ENCODE measurements at places on chromosomes 7 and 10. TPM values are rescaled to one million over a fixed set of nuclear protein-coding genes. Genes with fewer than 3 reads are reported as not detected.
A peak's percentile ranks its signal among the peaks of the same experiment; 100 is the strongest.

DNA sequence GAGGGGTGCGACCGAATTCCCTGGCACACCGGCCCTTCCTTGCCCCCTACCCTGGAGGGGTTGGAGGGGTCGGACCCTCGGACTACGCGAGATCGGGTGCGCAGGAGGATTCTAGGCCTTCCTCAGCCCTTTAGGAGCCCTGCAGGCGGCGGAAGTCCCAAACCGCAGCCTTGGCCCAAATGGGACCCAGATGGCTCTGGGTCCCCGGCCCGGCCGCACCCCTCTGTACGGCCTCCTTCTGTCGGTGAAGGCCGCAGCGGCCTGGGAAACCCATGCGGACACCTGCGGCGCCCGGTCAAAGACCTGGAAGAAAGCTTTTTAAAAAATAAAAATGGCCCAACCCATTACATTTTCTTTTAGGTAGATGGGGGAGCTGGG, 2.4 kb upstream of the VAX1 start:
- DNase-seq = no peak
- peaks cover 6% of the 10 kb centered on the region for H3K27me3 ChIP-seq
- no peak overlapping the region for H3K4me3 ChIP-seq
- H3K4me1 ChIP-seq = no peaks in the 10 kb centered on the region
- no peaks in the 10 kb centered on the region for H3K36me3 ChIP-seq

PKD2L1 gene
- polyA plus RNA-seq = not detected

TMEM236 gene
- 0.02 TPM for polyA plus RNA-seq

STK17A gene
- polyA plus RNA-seq = 292 TPM

HYAL4 gene
- polyA plus RNA-seq = not detected

EN2 gene
- polyA plus RNA-seq = not detected

- no peak overlapping the region for H3K27ac ChIP-seq
- no peak overlapping the region for H3K4me3 ChIP-seq
- no peaks in the 10 kb centered on the region for H3K27me3 ChIP-seq
- no peak for DNase-seq
- H3K36me3 ChIP-seq = no peaks in the 10 kb centered on the region
Measured at GRCh38 chr10:100775386-100775785, 30.0 kb downstream of the PAX2 start.

DNA sequence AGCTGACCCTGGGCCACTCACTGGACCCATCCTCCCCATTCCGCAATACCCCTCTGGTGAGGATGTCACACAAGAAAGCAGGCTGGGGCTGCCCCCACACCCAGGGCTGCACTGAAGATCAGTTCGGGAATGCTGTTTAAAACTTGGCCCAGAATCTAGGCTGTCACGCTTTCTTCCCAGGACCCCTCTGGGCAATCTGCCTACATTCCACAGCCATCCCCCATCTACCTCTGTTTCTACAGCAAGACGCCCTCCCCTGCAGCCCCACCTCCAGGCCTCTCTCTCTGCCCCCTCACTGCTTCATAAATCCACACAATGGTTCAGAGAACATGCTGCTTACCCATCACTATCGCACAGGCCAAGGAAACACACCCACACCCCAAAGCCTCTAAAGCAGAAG, 36.1 kb downstream of the XPNPEP1 start:
- no peak overlapping the region for H3K27ac ChIP-seq
- no peak for DNase-seq
- H3K4me1 ChIP-seq = no peaks in the 10 kb centered on the region
- H3K27me3 ChIP-seq = no peaks in the 10 kb centered on the region

- no peaks in the 10 kb centered on the region for H3K36me3 ChIP-seq
- H3K27ac ChIP-seq = no peak overlapping the region
- H3K4me3 ChIP-seq = no peak overlapping the region
- H3K4me1 ChIP-seq = no peaks in the 10 kb centered on the region
- no peaks in the 10 kb centered on the region for H3K27me3 ChIP-seq
Measured at GRCh38 chr10:18094793-18095192, 45.4 kb upstream of the CACNB2 start.

PLEKHS1 gene
- polyA plus RNA-seq = not detected

- no peak for DNase-seq
- no peak overlapping the region for H3K4me3 ChIP-seq
- H3K36me3 ChIP-seq = no peaks in the 10 kb centered on the region
- H3K27ac ChIP-seq = no peak overlapping the region
- H3K4me1 ChIP-seq = no peaks in the 10 kb centered on the region
Measured at GRCh38 chr7:47435889-47436312, 146.0 kb downstream of the TNS3 start.

DNA sequence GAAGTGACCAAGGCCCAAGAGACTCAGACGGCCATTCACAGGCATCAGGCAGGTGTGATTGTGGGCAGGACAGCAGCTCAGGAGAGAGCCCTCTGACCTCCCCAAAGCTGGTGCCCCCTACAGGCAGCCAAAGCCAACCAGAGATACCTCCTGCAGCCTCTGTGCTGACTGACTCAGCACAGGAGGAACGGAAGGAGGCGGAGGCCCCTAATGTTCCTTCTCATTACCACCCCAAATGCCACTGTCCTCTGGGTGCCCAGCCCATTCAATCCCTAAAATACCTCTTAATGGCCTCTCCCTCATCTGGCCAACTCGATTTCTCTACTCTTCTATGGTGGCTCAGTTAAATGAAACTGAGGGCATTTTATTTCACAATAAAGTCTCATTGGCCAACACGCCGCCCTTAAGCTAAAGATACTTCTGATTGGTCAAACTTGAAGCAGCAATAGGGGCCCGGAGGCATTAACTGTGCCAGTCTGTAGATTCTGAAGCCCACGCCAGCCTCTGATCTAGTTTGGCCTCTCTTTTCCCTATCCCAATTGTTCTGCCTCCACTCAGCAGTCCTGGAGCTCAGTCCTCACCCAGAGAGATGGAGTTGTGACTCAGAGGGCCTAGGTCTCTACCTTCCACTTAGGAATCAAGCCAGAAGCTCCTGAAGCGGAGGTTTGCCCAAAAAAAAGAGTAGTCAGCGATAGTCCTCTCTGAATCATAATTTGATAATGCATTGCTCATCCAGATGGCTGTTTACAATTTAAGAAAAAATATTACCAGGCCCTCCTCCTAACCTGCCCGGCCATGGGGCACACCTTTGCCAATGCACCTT, 1.2 kb downstream of the CYREN start:
- DNase-seq = peak; percentile 27
- H3K36me3 ChIP-seq = no peaks in the 10 kb centered on the region
- H3K27me3 ChIP-seq = no peaks in the 10 kb centered on the region
- peaks cover 29% of the 10 kb centered on the region for H3K4me1 ChIP-seq

GRCh38 chr7:14871880-14872279, 30.7 kb downstream of the DGKB start:
- no peak overlapping the region for H3K4me3 ChIP-seq
- no peaks in the 10 kb centered on the region for H3K27me3 ChIP-seq
- no peak overlapping the region for H3K27ac ChIP-seq
- H3K36me3 ChIP-seq = no peaks in the 10 kb centered on the region

DNA sequence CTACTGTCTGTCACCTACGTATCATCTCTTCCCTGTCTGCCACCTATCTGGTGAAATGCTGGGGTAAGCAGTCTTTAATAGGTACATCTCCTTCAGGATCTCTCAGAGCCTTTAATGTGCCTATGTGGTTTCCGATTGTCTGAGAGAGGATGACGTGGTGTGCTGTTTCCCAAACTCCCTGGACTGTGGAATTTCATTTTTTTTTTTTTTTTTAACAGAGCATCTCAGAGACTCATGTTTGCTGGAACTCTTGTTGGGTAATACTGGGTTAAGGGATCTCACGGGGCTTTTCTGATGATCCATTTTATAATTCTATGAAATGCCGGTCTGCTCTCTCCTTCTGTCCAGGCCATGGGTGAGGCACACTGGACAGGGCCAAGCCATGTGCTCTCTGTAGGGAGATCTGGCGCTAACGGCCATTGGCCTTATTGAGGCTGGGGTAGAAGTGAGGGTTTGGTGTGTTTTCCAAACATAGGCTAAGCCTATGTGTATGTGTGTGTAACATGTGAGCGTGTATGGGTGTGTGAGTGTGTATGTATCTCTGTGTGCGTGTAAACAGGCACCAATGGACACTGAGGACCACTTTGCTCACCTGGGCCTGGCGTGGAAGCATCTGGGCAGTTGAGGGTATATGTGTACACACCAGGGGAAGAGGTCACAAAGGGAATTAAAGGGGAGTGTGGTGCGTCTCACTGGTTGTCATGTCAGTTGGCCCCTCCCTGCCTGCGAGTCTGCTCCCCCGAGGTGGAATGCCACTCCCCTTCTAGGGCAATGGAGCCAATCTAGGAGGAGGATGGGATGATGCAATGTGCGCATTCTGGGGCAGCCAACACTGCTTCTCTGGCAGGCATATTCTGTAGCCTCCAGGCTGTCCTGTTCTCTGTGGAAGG, 7.8 kb downstream of the ADRA2A start:
- no peak overlapping the region for H3K27ac ChIP-seq
- DNase-seq = no peak
- no peaks in the 10 kb centered on the region for H3K36me3 ChIP-seq
- no peaks in the 10 kb centered on the region for H3K27me3 ChIP-seq
- no peak overlapping the region for H3K4me3 ChIP-seq

DNA sequence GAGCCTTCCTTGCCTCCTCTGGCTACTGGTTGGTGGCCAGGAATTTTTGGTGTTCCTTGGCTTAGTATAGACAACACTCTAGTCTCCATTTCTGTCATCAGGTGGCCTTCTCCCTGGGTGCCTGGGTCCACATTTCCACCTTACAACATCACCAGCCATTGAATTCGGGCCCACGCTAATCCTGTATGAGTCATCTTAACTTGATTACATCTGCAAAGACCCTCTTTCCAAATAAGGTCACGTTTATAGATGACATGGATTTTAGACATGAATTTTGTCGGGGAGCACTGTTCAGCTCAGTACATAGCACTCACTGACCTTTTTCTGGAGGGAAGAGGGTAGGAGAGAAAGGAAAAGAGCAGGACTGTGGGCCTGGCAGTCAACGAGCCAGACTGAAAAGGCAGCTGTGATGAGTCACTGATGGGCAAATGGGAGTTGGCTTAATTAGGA, 39.4 kb downstream of the MMRN2 start:
- H3K27me3 ChIP-seq = no peaks in the 10 kb centered on the region
- DNase-seq = no peak
- H3K36me3 ChIP-seq = no peaks in the 10 kb centered on the region
- no peaks in the 10 kb centered on the region for H3K4me1 ChIP-seq
- no peak overlapping the region for H3K4me3 ChIP-seq
- no peak overlapping the region for H3K27ac ChIP-seq

LRRD1 gene
- not detected for polyA plus RNA-seq

DNA sequence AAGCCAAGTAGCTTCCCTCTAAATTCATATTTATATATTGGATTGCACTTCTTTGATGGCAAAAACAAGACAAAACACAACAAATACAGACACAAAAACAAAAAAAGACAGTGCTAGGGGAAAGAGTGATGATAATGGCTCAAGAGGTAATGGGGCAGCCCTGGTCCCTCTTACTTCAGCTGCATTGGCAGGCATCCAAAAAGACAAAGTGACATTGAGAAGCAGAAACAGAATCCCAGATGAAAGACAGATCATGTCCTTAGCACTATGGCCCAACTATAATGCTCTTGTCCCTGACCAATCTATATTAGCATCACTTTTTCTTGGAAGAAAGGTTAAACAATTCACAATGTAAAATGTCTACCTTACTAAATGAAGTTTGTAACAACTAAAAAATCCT, 76.2 kb downstream of the GPR85 start:
- no peaks in the 10 kb centered on the region for H3K36me3 ChIP-seq
- no peak overlapping the region for H3K4me3 ChIP-seq
- no peaks in the 10 kb centered on the region for H3K27me3 ChIP-seq

GRCh38 chr10:103493362-103493915, at the start of gene NEURL1:
TSS of gene NEURL1 (plus strand) at chr10:103493705. CDS start at chr10:103494388, 683 bp downstream.
- H3K27me3 ChIP-seq = no peaks in the 10 kb centered on the region
- H3K36me3 ChIP-seq = no peaks in the 10 kb centered on the region
- no peak for DNase-seq
- peak within 1 kb of the TSS; percentile 42 for H3K4me3 ChIP-seq
- H3K27ac ChIP-seq = no peak within 1 kb of the TSS
- H3K4me1 ChIP-seq = no peaks in the 10 kb centered on the region

DNA sequence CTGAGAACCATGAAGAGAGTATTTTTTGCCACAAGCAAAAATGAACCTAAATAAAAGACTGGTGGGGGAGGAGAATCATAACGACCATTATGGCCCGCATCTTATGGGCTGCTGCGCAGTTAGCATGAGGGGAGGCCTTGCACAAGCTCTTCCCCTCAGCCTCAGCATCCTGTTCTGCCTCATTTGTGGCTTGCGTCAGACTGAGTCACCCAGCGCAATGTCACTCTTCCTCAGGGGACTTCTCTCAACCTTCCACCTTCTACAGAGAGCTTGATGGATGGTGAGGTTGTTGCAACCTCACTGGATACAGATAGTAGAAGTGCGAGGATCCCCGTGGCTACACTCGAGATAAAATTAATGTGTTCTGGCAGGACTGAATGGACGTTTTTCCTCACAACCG, 16.8 kb upstream of the GPR15LG start:
- no peaks in the 10 kb centered on the region for H3K27me3 ChIP-seq
- no peak for DNase-seq
- H3K4me3 ChIP-seq = no peak overlapping the region
- no peak overlapping the region for H3K27ac ChIP-seq
- H3K36me3 ChIP-seq = peaks cover 21% of the 10 kb centered on the region
- H3K4me1 ChIP-seq = no peaks in the 10 kb centered on the region

ASIC3 gene
- not detected for polyA plus RNA-seq

ZNRF2 gene
- polyA plus RNA-seq = 0.69 TPM

GRCh38 chr7:45703373-45703821, 129.2 kb downstream of the ADCY1 start:
- no peaks in the 10 kb centered on the region for H3K36me3 ChIP-seq
- H3K27me3 ChIP-seq = no peaks in the 10 kb centered on the region
- DNase-seq = no peak
- H3K4me1 ChIP-seq = no peaks in the 10 kb centered on the region

DNA sequence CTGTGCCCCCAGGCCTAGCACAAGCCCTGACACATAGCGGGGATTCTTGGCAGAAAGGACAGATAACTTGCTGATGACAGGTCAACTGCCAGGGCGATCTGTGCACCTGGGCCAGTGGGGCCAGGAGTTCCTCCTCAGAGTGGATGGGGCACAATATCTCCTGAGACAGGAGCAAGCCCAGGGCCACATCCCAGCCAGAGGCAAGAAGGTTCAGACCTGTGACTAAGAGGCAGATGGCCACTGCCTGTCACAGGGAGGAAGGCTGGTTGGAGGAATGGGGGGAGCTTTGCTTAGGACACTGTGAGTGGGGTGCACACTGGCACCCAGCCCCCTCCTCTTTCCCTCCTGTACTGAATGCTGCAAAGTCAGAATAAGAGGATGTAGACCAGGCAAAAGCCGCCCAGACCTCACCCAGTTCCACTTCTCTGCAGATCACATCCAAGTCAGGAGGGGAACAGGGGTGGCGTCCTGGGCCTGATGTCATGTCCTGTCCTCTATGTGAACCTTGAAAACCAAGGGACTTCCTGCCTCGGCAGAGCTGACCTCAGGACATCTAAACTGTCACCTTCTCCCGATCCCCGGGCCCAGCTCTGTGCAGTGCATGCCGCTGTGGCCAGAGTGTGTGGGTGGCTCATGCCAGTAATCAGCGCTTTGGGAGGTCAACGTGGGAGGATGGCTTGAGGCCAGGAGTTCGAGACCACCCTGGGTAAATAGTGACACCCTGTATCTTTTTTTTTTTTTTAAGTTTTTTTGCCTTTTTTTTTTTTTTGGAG, 1.3 kb downstream of the GUSB start:
- no peaks in the 10 kb centered on the region for H3K27me3 ChIP-seq
- DNase-seq = peak; percentile 20
- peaks cover 19% of the 10 kb centered on the region for H3K4me1 ChIP-seq
- H3K27ac ChIP-seq = peak overlapping the region; percentile 78
- peak overlapping the region; percentile 88 for H3K4me3 ChIP-seq
- H3K36me3 ChIP-seq = peaks cover 3% of the 10 kb centered on the region

PLEKHA1 gene
- 100 TPM for polyA plus RNA-seq

PITX3 gene
- not detected for polyA plus RNA-seq

- H3K36me3 ChIP-seq = no peaks in the 10 kb centered on the region
- no peak overlapping the region for H3K4me3 ChIP-seq
- H3K27ac ChIP-seq = no peak overlapping the region
- no peaks in the 10 kb centered on the region for H3K27me3 ChIP-seq
- H3K4me1 ChIP-seq = no peaks in the 10 kb centered on the region
Measured at GRCh38 chr7:155011086-155011485, 8.2 kb upstream of the PAXIP1 start.

Data from naive thymus-derived CD4-positive, alpha-beta T cell (primary cell).